ENCODE measurements at places on chromosomes 12 and 14. TPM values are rescaled to one million over a fixed set of nuclear protein-coding genes. Genes with fewer than 3 reads are reported as not detected.

- no peak for DNase-seq
These were observed 21.1 kb downstream of the BRI3BP start for GRCh38 chr12:125014526-125014925.

GRCh38 chr14:21136024-21136423 lies 19.8 kb downstream of the OR5AU1 start:
- peak; percentile 36 for DNase-seq

GRCh38 chr14:33356181-33356580 lies 417.5 kb downstream of the NPAS3 start:
- DNase-seq: no peak

- no peak for DNase-seq
These were observed 7.5 kb downstream of the C14orf180 start for GRCh38 chr14:104586832-104587620.

GRCh38 chr12:123532808-123533649 lies 490 bp downstream of the RILPL1 start:
- DNase-seq: peak; percentile 76

DNA sequence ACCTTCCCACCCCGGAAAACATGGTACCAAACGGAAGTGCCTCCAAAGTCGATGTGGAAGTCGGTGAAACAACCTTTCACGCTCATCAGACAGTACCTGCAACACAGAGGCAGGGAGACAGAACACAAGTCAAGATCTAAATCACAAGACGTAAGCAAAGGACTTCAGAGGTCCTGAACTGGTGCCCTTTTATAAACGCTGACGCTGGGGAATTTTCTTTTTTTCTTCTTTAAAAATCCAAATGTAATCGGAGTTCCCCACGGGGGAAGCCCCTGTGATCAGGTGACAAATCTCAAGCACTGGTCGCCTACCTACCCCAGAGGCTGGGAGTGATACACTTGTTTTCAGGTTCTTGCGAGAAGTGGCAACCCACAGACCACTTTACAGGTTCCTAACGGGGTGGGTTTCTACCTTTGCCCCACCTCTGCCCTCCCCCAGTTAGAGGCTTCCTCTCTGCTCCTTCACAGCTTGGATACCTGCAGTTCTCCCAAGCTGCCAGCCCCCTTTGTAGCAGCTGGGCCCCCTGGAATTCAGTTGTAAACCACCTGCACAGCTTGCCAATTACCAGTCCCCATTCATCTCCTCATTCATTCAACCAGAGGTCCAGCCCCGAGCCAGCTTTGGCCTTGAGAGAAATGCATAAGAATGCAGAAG lies 46.2 kb downstream of the KDM2B start:
- DNase-seq: peak; percentile 73

- DNase-seq: no peak
These were observed 937.2 kb upstream of the FLRT2 start for GRCh38 chr14:84592770-84593169.

GRCh38 chr12:122886161-122886560 lies 9.8 kb downstream of the VPS37B start:
- DNase-seq: no peak

GRCh38 chr14:31578792-31579501 lies 17.7 kb downstream of the NUBPL start:
- DNase-seq: no peak

GRCh38 chr14:106039400-106039799 lies 513.0 kb downstream of the TMEM121 start:
- peak; percentile 1 for DNase-seq

GRCh38 chr14:64717870-64718269 lies 13.6 kb downstream of the PLEKHG3 start:
- DNase-seq: no peak

LRP1-AS gene
- not detected for total RNA-seq

TRPV4 gene
- 1.0 TPM for total RNA-seq

- peak; percentile 11 for DNase-seq
These were observed 76.5 kb downstream of the TMEM132D start for GRCh38 chr12:129827102-129827865.

DNA sequence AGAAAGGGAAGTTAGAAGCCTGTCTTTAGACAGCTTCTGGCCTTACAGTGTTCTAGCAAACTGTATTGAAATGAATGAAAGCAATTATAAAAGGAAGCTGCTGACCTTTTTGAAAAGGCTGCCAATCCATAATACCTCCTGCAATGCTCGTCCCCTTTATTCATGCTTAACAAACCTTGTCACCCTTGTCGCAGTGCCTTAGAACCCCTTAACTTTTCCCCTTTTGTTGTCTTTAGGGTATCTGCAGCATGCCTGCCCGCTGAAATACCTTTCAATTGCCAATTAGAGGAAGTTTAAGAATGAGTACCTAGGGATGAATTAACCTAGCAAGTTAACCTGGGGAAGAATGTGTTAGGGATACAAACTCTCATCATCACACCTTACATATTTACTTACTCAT lies 731.2 kb downstream of the RERGL start:
- DNase-seq: peak; percentile 38

DNA sequence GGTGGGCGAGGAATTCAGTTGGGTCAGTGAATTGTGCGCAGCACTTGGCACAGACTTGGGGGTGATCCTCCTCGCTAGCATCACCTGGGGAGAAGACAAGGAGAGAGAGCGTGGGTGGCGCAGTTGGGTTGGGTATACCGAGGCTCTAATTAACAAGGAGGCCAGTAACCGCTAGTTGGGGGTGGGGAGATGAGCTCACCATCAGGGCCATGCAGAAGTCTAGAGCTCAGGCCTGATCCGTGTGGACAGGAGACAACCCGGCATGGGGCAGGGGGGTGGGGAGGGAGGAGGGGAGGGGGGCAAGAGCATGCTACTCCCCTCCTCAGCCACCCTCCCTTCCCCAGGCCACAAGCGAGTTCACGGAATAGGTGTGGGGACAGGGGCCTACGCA lies 580 bp downstream of the SALL2 start:
- DNase-seq: peak; percentile 55

DNA sequence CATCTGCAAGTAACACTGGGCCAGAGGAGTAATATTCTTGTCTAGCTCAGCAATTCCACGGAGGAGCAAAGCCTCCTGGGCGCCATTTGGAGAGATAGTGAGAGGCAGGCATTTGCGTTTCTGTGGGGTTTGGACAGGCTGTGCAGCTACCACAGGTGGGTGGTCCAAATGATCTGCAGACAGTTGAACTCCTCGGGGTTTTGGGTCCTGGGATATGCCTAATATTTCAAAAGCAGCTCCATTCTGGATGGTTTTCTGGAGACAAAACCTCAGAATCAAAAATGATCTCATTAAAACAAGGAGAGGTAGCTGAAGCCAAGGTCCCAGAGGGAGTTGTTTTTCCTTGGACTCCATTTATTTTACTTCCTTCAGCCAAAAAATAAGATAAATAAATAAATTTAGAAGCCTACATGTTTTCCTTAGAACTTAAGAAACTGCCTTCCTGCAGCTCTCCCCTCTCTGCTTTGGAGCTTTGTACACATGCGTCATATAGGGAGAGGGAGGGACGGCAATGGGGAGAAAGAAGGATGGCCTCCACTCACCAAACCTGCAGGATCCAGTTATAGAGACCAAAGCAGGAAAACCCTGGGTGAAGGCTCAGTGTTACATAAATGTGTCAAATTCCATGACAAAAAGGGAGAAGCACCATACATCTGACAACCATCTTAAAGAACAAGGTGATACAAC lies 227.3 kb upstream of the DAAM1 start:
- DNase-seq: no peak

DNA sequence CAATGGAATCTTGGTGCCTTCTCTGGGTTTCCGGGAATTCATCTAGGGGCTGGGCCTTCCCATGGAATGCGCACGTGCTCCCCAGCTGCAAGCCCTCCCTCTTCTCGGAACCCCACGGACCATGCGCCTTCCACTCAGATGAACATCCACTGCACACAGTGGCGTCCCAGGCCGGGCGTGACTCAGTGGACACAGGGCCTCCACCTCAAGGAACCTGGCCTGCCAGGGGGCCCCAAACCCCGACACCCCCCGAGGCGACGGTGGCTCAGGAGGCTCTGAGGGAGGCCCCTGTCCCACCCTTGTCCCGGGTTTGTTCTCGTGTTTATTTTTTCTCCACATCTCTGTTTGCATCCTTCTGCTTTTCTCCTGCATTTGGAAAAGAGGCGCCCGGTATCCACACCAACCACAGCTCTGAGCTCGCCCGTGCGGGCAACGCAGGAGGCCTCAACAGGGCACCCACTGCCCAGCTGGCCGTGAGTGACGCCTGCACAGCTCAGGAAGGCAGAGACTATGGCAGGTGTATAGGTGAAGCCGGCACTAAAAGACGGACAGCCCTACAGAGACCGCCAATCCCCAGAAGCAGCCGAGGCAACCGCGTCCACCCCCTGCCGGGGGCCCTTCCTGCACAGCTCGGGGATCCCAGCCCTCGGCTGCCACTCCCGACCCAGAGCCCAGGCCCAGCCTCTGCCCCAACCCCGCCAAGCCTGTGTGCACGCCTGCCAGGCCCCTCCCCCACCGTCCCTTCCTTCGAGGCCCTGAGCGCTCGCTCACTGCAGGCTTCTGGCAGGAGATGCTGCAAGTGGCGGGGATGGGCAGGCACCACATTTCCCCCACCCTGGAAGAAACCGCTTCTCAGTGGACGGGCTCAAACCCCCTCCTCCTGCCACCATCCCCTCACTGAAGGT lies 23.8 kb upstream of the GALNT9 start:
- DNase-seq: peak; percentile 53

UNC79 gene
- 3.6 TPM for total RNA-seq

TRHDE gene
- total RNA-seq: 7.7 TPM

GRCh38 chr12:20434996-20435395 lies 66.7 kb downstream of the PDE3A start:
- no peak for DNase-seq

CEBPE gene
- total RNA-seq: not detected

DNA sequence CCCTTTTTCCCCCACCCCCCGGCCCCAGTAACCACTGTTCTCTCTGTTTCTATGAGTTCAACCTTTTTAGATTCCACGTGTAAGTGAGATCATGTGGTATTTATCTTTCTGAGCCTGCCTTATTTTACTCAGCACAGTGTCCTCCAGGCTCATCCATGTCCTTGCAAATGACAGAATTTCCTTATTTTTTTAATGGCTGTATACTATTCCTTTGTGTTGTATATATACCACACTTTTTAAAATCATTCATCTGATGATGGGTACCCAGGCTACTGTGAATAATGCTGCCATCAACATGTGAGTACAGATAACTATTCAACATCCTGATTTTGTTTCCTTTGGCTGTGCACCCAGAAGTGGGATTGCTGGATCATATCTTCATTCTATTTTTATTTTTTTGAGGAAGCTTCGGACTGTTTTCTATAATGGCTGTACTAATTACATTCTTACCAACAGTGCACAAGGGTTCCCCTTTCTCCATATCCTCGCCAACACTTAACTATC lies 54.7 kb downstream of the DDX51 start:
- no peak for DNase-seq

GRCh38 chr12:57173089-57173488 lies 25.7 kb upstream of the LRP1-AS start:
- DNase-seq: peak; percentile 84

WSB2 gene
- total RNA-seq: 60.8 TPM

DAZAP2 gene
- total RNA-seq: 21.1 TPM

DNA sequence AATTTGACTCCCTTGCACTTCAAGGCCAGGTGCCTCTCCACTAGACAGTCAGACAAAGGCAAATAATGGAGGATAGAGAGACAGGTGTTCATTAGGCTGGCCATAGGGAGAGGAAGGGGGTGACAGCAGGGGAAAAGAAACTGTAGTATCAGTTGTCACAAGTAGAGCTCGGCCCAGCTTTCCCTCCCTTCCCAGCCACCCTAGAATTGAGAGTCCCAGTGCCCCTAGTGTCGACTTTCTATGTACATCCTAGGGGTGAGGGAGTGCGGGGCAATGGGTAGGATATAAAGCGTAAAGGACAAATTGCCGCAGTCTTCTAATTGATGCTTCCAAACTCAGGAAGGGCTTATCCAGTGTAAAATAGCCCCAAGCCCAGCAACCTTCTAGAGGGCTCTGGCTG lies 39.0 kb downstream of the BAZ2A start:
- peak; percentile 72 for DNase-seq

GRCh38 chr14:77124345-77125280 lies 17.0 kb downstream of the ZDHHC22 start:
- peak; percentile 62 for DNase-seq

DNA sequence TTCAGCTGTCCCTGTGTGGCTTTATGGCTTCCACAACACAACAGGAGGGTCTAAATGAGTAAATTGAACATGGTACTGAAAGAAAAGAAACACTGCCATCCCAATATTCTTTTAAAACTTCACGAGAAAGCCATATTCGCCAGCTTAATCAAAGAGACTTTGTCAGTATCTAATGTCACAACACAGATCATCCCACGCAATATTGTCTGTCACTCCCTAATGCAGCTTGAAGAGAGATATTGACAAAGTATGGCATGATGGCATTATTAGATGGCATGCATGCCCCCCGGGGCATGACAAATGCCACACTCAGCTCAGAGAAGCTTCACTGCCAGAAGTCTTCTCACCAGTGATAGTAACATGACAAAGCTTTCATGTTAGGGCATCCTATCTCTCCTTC lies 197.8 kb downstream of the TTC8 start:
- DNase-seq: no peak

DNA sequence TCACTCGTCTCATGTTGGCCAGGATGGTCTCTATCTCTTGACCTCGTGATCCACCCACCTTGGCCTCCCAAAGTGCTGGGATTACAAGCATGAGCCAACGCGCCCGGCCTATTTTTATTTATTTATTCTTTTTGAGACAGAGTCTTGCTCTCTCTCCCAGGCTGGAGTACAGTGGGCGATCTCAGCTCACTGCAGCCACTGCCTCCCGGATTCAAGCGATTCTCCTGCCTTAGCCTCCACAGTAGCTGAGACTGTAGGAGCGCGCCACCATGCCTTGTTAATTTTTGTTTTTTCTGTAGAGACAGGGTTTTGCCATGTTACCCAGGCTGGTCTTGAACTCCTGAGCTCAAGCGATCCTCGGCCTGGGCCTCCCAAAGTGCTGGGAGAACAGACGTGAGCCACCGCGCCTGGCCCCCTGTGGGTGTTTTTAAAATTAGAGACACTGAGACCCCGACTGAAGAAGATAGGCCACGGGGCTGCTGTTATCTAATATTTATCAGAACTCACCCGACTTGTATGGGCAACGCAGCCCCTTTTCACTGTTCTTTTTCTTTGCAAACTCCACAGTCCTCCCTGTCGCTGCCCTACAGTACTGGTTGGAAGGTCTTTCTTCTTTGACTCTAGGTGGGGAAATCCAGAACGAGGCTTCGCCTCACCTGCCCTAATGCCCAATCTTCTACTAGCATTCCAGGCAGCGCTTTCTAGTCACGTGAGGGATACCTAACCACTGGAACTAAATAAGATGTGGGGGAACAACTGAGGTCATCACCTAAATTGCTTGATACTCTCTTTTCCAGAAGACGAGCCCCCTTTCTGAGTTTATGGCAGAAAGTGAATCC lies 1.4 kb upstream of the GABARAPL1 start:
- peak; percentile 8 for DNase-seq
